ENCODE measurements at places on chromosomes 7 and 10.

GRCh38 chr7:29239638-29240037 lies 45.1 kb downstream of the CHN2 start:
- DNase-seq = no peak

DNA sequence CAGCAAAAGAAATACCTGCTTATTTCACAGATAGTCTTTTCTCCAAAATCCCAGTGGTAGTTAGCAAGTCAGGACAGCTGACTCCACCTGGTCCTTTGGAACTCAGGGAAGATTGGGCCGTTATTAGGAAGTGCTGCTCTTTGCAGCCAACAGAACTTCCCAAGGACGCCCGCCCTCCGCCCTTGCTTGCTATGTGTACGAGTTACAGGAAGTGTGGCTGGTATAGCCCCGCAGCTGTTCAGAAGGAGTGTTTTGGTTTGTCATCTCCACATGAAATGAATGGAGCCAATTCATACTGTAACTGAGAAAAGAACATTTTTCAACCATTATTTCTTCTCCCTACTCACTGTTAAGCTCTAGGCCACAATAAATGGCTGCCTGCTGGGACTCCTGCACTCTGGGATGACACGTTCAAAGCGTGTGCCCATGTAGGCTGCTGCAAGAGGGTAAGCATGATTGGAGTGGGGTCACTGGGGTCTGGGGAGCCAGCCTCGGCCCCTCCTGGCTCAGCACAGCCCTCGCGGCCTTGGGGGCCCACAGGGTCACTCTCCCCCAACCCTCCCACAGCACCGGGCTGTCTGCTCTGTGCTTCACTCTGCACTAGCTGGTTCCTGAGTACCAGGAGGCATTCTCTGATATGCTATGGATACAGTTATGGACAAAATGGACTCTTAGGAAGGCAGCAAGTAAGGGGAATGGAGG lies 244.0 kb downstream of the EBF3 start:
- no peak for DNase-seq

DNA sequence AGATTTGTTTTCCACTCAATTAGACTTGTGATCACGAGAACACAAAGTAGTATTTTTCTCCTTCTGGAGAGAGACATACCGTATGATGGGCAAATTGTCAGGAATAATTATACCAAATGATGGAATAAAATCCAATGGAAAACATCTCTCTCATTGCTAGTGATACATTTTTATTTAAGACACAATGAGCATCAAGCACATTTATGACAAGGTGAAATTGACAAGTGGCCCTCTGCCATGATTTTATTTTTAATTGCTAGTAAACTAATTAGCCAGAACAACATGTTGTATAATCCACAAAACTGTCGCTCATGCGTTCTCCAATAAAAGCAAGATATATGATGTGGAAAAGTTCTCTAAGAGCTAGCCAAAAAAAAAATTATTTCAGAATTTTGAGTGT lies 620.8 kb downstream of the AUTS2 start:
- no peak for DNase-seq

DNA sequence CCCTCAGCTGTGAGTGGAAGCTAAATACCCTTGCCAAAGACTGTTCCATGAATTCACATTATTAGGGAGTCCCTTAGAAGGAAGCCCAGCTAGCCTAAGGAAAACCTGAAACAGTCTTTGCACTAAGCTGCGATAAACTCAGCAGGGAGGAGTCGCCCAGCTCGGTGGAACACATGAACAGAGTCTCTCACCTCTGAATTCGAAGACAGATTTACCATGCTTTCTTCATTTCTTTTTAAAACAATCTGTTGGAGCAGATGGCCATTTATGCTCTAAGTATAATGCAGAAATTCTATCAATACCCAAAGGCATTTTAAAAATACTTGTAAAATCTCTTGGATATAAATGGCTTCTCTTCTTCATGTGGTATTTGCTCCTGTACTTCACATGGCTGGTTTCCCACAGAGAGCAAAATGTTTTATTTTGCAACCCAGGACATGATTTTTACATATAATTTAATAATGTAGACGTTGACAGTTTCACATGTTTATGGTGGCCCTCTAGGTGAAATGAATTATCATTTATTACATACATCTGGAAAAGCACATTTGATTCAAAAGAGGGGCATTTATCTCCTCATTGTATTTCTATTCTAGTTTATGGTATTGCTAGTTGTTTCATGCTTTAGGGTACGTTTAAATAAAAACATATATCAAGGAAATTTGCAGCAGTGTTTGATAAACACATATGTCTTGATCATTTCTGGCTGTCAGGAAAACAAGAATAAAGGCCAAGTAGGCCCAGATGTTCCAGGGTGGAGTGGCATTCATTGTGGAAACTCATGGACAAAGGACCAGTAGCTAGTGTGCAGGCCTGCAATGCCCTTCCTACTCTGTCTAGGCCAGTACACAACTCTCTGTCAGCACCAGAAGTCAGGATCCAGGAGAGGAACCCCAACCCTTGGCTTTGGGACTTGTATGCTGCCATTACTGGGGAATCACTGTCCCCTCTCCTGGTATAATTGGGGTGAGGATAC lies 52.2 kb downstream of the LRGUK start:
- DNase-seq = no peak

DNA sequence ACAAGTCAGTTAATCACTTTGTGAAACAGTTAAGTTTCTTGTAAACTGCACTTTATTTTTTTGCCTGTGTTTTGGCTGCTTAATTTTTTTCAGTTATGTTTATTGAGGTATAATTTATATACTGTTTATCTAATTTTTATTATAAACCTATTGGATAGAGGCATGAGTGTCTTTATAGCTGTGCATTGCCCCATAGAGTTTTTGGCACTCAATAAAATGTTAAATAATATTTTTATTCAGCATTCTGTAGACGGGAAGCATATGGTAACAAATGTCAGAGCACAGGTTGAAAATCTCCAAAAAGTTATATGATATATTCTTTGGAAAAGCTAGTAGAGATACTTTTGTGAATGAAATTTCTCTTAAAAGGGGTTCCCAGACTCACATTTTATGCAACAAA lies 243.8 kb upstream of the KAT6B start:
- no peak for DNase-seq

- no peak for DNase-seq
These were observed 6.8 kb downstream of the TET1 start for GRCh38 chr10:68566955-68567354.

DNA sequence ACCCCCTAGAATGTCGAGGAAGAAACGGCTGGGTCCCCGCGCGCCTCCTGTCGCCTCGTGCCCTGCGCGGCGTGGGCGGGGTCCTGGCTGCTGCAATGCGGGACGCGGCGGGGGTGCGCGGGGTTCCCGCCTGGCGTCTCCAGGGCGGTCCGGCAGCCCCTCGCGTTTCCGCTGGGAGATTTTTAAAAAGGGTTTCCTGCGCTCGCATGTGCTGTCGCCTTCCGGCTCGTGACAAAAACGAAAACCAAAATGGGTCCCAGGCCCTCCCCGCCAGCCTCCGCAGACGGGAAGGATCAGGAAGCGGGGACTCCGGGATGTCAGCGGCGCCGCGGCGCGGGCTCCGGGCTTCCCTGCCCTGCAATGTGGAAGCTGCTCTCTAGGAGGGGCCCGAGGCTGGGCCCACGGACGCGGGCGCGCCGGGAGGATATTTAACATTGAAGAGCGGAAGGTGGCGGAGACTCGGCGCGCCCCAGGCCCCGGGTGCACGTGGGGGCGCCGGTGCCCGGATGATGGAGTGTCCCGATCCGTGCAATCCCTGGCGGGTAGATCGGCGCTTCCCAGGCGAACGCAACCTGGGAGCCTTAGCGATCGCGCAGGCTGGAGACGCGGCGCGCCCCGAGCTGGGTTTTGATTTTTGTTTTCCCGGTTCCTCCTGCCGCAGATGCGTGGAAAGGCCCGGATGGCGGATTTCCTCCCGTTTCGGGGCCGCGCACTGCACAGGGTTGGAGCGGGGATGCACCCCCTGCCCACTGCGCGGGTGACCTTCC lies 1.0 kb downstream of the PFKP start:
- peak; percentile 66 for DNase-seq

GRCh38 chr7:130356121-130356875 lies 11.7 kb downstream of the CPA5 start:
- no peak for DNase-seq

DNA sequence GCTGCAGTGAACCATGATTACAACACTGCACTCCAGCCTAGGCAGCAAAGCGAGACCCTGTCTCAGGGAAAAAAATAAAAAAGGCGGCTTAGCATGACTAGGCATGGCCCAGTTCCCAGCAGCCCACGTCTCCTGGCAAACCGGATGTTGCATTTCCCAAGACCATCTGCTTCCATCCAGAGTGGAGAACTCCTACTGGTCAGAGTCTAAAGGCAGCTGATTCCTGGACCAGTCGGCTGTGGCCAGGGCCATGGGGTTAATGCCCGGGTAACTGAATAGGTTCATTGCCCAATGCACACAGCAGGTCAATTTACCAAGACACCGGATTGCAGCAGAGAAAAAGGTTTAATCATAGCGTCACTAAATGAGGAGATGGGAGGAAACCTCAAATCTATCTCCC lies 133.1 kb downstream of the MYL10 start:
- no peak for DNase-seq
